ENCODE measurements at places on chromosomes 16 and 17.

- DNase-seq = no peak
Observed at GRCh38 chr16:9593440-9593839, 502.0 kb downstream of the HAPSTR1 start.

DNA sequence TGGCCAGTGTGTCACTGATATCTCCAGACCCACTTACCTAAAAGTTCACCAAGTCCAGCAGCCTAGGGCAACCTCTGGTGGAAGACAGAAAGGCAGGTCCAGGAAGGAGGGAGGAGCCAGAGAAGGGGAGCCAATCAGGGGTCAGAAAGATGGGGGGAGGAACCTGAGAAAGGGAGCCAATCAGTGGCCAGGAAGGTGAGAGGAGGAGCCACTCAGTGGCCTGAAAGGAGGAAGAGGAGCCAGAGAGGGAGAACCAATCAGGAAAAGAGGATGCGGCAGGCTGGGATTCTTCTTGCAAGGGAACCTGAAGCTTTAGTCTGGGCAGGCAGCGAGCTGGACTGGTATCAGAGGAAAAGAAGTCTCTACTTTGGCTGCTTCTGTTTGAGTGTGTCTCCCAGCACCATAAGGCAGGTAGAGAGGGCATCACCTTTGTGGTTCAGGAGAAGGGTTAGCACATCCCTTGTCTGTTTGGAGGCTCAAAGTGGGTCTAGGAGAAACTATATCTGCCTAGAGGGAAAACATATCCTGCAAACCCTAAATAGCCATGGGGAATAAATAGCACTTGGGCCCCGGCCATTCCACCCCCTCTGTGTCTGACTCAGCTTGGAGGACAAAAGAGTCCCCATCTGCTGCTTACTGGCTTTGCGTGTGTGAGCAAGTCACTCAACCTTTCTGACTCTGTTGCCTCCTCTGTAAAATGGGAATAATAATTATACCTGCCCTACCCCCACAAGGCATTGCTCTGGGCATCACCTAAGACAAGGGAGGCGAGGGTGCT lies 43.4 kb upstream of the CRHR1 start:
- DNase-seq = no peak

DNA sequence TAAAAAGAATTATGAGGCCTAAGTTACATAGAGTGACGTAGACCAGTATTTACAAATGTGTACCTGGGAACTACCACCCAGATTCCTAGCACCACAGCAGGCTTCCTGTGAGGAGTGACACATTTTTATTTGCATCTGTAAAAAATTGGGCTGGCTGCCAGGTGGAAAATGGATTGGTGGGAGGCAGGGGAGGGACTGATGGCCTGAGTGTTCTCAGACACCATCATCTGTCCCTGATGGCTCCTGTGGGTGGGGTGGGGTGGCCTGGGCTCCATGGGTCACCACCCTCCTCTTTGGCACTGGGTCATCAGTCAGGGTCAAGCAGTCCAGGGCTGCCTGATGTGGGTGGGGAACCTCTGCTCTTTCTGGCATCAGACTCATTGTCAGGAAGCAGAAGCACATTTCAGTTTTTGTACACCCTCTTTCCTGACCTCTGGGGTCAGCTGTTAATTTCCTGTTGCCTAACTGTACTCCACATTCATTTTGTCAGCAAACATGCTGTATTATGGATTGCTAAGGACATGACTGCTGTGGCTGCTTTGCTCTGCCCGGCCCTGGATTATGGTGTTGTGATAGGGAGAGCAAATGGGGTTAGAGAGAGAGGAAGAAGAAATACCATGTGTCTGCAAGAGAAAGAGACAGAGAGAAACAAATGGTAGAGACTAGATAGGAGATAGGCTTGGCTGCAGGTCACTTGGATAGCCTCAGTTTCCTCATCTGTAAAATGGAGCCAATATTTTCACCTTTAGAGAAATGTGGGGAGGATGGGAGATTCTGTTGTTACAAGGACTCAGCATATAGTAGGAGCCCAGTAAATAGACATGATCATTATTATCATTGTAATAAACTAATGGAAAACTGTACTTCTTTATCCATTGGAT lies 11.6 kb upstream of the MFAP4 start:
- DNase-seq = no peak

DNA sequence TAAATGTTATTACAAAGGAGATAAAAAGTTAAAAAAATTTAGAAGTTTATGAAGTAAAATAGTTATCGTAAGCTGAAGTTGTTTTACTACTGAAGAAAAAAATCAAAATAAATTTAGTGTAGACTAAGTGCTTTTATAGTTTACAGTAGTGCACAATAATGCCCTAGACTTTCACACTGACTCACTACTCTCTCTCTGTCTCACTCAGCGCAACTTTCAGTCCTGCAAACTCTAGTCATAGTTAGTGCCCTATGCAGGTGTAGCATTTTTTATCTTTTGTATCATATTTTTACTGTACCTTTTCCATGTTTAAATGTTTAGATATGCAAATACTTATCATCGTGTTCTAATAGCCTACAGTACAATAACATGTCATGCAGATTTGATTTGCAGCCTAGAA lies 17.7 kb upstream of the TOM1L1 start:
- DNase-seq = no peak

DNA sequence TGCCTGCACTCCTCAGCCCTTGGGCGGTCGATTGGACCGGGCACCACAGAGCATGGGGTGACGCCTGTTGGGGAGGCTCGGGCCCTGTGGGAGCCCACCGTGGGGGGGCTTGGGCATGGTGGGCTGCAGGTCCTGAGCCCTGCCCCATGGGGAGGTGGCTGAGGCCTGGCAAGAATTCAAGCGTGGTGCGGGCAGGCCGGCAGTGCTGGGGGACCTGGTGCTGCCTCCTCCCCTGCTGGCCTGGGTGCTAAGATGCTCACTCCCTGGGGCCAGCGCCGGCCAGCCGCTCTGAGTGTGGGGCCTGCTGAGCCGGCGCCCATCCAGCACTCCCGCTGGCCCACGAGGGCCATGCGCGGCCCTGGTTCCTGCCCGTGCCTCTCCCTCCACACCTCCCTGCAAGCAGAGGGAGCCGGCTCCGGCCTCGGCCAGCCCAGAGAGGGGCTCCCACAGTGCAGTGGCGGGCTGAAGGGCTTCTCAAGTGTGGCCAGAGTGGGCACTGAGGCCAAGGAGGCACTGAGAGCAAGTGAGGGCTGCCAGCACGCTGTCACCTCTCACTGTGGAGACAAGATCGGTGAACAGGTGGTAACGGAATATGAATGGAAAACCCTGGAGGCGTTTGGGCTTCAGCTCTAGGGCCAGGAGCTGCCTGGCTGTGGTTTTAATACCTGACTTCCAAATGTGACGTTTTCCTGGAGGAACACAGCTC lies 28.5 kb downstream of the ST6GALNAC1 start:
- no peak for DNase-seq

DNA sequence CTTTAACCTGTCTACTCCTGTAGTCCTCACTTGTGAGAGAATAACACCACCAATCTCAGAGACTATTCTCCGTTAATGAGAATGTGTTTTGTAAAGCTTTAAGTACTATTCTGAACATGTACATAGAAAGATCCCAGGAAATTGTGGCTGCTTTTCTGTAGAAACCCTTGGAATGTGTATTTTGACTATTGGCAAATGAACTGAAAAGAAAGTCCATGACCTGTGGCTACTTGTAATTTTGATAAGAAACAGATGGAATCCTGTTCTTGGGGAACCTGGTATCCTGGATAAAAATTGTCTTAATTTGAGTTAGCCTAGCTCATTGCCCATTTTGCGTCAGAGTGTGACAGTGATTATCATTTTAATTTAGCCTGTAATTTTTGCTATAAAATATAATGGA lies 9.1 kb downstream of the CTCF start:
- DNase-seq = no peak

GRCh38 chr17:2947996-2948550 lies 115.3 kb downstream of the OR1D5 start:
- no peak for DNase-seq

Measured in AG09319 (cell line).